ENCODE measurements at places on chromosomes 3 and 15.

- DNase-seq: no peak
Observed at GRCh38 chr15:69293741-69294615, 4.7 kb upstream of the PAQR5 start.

DNA sequence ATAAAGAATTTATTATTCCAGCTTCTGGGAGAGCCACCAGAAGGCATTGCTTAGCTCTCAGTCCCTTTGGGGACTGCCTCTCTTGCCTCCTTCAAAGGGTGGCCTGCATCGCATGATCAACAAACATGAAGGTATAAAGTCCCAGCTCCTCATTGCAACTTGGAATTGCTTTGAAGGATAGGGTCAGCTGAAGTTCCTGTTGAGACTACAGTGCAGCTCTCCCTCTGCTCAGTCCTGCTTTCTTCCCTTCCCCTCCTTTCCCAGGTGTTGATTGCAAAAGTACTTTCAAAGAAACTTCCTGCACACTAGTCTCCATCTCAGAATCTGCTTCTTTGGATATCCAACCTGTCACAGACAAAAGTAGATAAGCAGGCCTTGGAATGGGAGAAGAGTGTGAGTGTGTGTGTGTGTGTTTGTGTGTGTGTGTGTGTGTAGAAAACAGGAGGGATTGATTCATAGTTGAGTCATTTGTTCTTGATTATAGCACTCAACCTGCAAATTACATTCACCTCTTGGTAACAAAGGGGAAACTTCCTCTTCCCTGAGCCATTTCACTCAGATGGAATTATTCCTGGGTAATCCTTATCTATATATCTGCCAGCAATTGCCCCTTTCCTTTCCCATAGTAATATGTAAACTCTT is 13.7 kb downstream of the CCR8 start:
- no peak for DNase-seq

DNA sequence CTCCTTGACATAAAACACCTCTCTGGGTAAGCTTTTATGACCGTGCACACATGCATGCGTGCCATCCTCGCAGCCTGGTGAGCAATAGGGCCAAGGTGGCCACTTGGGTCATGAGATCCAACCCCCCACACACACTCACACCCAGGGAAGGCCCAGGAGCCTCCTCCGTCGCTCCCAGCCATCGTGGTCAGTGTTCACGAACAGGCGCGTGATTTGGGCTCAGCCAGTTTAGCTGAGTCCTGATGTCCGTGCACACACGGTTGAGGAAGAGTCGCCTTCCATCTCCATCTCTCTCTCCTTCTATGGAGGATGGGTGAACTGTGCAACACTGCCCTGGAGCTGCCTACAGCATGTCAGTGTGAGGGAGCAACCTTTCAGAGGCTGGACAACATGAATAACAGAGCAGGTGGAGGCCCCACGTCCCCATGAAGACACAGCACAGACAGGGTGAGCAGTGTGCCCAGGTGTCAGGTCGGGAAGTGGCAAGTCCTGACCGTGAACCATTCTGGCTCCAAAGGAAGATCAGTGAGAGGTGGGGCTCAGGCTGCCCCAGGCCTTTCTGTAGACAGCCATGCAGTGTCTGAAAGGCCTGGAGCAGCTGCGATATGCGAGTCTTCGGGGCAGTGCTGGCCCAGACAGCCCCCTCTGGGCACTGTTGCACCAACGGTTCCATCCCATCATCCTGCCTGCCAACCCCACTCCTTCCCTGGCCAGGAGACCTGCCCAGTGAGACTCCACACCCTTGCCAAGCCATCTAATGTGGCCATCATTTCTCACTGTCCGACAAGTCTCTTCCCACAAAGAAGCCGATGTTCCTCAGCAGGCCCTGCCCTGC is 253.4 kb downstream of the OCA2 start:
- no peak for DNase-seq

GRCh38 chr3:187987924-187988323 is 166.0 kb upstream of the LPP start:
- DNase-seq: peak; percentile 16

- DNase-seq: no peak
Observed at GRCh38 chr3:58462829-58463180, 29.1 kb upstream of the KCTD6 start.

DNA sequence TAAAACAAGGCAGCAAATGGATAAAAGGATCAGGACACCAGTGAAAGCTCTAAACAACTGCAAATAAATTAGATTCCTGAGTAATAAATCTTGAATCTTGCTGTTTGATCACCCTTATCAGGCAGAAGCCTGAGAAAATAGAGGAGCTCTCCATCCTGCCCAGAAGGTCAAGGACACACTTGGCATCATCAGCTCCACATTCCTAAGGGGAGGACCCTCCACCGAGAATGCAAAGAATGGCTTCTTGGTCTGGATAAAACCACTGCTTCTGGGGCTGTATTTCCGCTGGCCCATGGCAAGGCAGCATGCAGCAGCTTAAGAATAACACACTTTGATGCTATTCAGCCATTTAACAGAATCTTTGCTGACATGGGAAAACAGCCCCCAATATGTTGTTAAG is 108.9 kb upstream of the TSC22D2 start:
- no peak for DNase-seq

- DNase-seq: no peak
Observed at GRCh38 chr3:151931171-151931570, 57.7 kb downstream of the SUCNR1 start.

DNA sequence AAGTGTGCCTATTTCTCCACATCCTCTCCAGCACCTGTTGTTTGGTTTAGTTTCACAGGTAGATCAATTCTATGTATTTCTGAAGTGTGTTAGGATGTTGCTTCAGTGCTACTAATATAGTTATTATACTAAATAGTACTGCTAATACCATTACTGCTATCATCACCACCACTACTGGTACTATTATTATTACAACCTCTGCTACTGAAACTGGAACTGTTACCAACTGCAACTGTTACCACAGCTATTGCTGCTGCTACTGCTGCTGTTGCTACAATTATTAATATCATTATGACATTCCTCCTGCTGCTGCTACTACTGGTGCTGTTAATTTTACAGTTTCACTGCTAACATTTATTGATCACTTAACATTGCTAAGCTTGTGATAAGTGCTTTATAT is 8.3 kb upstream of the LMOD3 start:
- DNase-seq: no peak

DNA sequence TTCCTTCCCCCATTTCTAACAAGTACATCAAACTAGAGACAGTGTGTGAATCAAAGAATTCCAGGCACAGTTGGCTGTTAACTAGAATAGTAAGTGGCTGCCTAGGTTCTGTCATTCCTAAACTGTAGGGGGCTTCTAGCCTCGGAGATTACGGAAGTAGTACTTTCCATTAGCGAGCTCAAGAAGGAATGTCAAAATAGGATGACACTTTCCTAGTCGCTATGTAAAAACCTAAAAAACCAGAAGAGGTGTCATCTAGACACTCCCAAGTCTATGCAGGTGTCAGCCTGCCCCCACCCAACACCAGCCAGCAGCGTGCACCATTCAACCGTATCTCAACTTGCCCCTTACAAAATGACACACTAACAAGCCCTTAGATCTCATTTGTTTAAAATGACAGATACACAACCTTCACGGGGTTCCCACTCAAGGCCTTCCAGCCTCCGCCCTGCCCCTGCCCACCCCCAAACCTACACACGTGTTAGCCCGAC is 874 bp downstream of the INO80 start:
- no peak for DNase-seq

GRCh38 chr3:99641982-99642381 is 3.6 kb downstream of the COL8A1 start:
- DNase-seq: no peak

DNA sequence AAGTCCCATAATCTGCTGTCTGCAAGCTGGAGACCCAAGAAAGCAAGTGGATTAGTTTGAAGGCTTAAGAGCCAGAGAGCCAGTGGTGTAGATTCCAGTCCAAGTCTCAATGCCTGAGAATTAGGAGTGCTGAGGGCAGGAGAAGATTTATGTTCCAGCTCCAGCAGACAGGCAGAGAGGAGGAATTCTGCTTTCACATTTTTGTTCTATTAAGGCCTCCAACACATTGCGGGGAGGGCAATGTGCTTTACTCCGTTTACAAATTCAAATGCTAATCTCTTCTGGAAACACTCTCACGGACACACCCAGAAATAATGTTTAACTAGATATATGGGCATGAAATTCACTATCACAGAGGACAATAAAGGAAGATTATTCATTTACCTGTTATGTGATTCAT is 54.0 kb downstream of the DPH6 start:
- DNase-seq: no peak

DNA sequence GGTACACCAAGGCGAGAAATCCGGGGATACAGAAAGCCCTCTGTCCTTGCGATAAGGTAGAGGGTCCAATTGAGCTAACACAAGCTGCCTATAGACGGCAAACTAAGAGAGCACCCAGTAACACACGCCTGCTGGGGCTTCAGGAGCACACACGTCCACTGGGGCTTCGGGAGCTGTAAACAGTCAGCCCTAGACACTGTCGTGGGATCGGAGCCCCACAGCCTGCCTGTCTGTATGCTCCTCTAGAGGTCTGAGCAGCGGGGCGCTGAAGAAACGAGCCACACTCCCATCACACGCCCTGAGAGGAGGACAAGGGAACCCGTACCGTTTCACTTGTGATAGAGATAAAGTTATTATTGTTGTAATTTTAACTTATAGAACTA is 486 bp downstream of the SAMMSON start:
- DNase-seq: no peak

DNA sequence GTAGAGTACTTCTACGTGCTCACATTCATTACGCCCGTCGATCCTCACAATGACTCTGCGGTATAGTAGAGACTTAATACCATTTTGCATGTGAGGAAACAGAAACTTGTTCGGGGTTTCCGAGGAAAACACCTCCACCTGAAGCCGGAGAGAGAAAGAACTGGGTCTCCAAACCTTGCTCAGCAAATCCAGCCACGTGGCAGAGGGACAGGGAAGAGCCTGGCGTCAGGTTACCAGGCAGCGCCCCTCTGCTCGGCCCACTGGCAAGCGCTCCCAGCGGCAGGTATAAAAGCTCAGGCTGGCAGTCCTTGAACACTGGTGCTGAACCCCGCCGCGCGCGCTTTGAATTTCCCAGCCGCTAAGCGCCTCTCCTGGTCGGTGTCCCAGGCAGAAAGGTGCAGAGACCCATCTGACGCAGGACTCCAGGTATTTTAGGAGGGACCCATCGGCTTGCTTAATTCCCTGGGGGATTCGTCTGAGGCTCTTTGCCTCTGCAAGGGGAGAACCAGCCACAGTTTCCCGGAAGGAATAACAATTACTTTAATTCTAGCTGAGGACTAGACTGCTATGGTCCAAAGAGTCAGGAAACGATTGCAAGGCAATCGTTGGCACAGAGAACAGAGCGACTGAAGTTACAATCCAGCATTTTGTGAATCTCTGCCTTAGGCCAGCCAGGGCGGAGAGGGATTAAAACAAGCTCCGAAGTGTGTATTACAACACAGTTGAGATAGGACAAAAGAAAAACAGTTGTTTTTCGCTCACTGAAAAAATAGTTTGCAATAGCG is at the start of gene C2CD4A:
Gene C2CD4A, plus strand, starts transcription at position 315 of the 785 bp plus-strand sequence. CDS start 637 bp downstream, outside the sequence.
- DNase-seq: no peak

DNA sequence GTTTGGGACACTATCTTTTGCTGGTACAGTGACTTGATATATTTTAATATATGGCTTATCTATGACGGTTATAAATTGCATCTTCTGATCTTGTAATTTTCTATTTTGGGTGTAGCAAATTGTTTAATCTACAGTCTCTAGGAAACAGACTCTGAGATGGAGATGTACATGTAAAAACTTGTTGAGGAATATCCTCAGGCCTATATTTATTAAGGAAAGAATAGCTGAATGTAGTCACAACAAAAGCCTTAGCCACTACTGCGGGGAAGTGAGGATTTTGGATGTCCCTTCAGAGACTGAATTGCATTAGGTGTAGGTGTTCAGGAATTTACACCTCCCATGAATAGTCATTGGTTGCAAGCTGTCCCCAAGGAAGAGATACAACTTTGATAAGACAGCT is 13.8 kb upstream of the OR5K3 start:
- no peak for DNase-seq

DNA sequence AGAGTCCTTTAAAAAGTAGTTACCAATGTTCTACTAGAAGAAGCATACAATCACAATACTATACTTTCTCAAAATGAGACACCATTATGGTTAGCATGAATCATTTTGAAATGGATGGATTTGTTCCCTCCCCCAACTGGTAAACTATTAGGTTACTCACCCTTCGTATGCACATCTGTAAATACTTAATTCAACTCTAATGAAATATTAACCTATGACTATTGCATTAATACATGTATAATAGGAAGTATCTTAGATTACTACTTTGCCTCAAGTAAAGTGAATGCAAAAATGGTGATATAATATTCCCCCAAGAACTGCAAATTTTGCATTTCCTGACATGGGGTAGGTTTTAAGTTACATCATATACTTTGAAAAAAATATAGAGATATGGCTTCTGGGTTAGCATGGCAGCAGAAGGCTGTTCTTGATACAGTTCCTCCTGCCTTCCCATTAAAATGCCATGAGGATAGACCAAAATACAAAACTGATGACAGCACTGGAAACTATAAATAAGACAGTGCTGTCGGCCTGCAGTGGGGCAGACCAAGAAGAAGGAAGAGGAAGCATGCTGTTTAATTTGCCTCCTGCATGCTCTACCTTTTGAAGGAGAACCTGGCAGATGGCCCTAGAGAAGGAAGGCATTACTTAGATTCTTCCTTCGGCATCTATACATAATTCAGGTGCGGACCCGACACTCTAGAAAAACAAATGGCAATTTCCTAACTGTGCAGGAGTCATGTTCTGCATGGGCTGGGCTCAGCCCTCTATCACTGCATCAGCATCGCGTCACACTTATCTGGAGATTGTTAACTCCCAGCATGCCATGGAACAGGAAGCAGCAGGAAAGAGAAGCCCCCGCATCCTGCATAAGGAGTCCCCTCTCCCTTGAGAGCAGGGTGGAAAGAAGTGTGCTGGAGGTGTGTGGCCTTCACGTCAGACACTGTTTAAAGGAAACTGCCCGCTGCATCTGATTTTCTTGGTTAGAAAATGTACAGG is 41.8 kb upstream of the NEO1 start:
- DNase-seq: no peak

DNA sequence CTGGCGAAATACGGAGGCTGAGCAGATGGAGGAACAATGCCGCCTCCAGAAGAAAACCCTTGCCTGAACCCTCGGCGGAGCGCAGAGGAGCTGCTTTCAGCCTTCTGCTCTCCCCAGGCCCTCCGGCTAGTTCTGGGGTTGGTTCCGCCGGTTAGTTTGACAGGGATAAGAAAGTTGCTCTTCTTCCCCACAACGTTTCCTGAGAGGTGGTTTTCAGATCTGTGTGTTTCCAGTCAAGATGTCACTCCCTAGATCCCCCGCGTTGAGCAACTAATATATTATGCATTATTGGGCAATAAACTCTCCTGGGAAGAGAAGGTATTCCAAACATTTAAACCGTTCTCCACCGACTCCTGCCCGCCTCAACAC is 551 bp downstream of the NLGN1 start:
- DNase-seq: no peak

- no peak for DNase-seq
Observed at GRCh38 chr3:137765310-137766033, 1.4 kb downstream of the SOX14 start.

Data from stimulated activated CD8-positive, alpha-beta memory T cell treated with anti-CD3 and anti-CD28 coated beads, Interleukin-7, amount 100 ng/mL, for 1 hour (primary cell).